ENCODE measurements at places on chromosomes 16 and 17. TPM values are rescaled to one million over a fixed set of nuclear protein-coding genes. Genes with fewer than 3 reads are reported as not detected.

DNA sequence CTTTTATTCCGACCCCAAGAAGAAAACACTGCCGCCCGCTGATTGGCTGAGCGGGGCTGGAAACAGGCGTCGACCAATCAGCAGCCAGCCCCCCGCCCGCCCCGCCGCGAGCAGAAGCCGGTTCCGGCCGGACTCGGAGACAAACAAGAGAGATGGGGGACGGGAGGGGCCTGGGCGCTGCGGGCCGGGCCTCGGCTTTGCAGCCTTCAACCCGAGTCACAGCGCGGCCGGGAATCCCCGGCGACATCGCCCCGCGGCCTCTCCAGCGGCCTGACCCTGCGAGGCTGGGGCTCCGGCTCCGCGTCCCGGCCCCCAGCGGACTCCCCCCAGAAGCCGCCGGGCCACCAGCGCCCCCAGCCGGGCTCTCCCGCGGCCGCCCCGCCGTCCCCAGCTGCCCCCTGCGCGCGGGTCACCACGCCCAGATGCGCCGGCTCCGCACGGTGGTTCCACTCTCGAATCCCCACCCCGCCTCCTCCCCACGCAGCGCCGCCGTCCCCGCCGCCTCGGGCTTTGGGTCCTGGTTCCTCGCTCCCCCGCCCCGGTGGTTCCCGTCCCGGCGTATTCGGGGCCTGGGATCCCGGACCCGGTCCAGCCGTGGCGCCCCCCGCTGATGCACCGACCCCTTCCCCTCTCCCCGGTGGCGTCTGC is 346 bp upstream of the SLC43A2 start:
- H3K4me1 ChIP-seq, result peaks cover 31% of the 10 kb centered on the region
- peak; percentile 98 for DNase-seq

DNA sequence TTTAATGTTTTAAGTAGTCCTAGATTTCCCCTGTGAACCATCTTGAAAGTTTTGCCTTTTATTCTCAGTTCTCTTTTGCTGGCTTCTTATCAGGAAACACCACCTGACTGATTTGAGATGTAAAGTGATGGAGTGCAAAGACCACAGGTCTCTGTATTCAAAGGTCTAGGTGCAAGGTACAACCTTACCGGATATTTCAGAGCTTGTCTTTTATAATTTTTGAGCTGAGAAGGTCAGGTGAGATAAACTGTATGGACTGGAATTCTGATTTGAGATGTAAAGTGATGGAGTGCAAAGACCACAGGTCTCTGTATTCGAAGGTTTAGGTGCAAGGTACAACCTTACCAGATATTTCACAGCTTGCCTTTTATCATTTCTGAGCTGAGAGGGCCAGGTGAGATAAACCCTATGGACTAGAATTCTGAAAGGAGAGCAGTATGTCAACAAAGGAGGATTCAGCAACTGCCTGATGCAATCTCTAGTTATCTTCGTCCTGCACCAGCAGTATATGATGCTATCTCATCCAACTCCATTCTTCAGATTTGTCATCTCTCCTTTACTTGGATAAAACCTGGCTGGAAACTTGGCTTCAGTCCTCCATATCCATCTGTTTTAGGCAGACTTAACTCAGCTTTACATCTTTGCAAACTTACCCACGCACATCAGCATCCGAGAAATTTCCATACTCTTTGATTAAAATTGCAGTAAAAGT is 64.3 kb downstream of the CENPV start:
- H3K4me3 ChIP-seq, result no peak overlapping the region
- no peaks in the 10 kb centered on the region for H3K27me3 ChIP-seq
- H3K27ac ChIP-seq, result peak overlapping the region; percentile 93
- DNase-seq, result no peak

DNA sequence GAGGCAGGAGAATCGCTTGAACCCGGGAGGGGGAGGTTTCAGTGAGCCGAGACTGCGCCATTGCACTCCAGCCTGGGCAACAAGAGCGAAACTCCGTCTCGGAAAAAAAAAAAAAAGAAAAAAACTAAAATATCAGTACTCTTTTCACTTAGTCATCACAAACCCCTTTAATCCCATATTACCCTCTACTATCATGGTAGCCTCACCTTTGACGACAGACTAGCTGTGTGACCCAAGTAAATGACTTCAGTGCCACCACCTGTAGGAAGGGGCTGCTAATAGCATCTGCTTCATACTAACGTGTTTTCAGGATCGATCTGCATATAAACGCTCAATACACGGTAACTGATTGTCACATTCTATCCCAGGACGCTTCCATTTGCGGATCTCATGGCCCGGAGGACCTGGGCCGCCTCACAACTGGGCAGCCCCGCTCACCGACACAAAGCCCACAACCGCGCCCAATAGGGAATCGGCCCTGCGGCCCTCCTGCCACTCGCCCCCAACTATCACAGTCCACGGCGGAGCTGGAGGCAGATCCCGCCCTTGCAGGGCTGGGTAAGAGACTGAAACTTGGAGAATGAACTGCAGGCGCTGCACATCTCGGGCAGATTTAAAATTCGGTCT is 1.1 kb upstream of the ZNF263 start:
- H3K36me3 ChIP-seq, result peaks cover 23% of the 10 kb centered on the region
- H3K27me3 ChIP-seq, result no peaks in the 10 kb centered on the region
- peak overlapping the region; percentile 99 for H3K4me3 ChIP-seq
- peak overlapping the region; percentile 98 for H3K27ac ChIP-seq
- DNase-seq, result no peak

DNA sequence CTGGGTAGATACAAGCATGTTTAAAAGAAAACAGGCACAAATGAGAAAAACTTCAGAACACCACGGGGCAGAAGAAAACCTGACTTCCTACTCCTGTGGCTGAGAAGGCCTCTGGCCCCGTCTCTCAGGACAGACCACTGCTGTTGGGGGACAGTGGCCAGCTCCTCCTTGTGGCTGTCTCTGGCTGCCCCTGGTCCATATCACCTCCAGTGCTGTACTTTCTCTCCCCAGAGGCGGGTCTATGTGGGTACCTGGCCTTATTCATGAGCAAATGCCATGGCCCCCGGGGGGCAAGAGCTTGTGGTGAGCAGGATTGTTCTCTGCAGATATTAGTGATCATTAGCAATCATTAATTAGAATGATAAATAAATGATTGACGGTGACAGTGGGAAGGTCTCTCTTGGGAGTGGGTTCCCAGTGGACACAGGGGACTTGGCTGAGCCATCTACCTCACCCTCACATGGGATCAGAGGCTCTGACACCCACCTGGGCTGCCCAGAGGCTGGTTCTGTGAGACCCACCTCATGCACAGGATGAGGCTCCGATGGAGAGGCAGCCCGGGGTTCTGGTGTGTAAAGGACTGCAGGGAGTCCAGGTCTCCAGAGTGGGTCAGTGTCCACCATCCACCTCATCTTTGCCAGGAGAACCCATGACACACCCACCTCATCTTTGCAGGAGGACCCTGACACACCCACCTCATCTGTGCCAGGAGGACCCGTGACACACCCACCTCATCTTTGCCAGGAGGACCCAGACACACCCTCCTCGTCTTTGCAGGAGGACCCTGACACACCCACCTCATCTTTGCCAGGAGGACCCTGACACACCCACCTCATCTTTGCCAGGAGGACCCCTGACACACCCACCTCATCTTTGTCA is 30.6 kb upstream of the CBFA2T3 start:
- DNase-seq, result no peak
- H3K27me3 ChIP-seq, result peaks cover 80% of the 10 kb centered on the region
- H3K4me1 ChIP-seq, result peaks cover 13% of the 10 kb centered on the region
- no peaks in the 10 kb centered on the region for H3K36me3 ChIP-seq

GRCh38 chr17:29595107-29595942 is 2.4 kb downstream of the ANKRD13B start:
- no peak for DNase-seq
- no peaks in the 10 kb centered on the region for H3K27me3 ChIP-seq

DNA sequence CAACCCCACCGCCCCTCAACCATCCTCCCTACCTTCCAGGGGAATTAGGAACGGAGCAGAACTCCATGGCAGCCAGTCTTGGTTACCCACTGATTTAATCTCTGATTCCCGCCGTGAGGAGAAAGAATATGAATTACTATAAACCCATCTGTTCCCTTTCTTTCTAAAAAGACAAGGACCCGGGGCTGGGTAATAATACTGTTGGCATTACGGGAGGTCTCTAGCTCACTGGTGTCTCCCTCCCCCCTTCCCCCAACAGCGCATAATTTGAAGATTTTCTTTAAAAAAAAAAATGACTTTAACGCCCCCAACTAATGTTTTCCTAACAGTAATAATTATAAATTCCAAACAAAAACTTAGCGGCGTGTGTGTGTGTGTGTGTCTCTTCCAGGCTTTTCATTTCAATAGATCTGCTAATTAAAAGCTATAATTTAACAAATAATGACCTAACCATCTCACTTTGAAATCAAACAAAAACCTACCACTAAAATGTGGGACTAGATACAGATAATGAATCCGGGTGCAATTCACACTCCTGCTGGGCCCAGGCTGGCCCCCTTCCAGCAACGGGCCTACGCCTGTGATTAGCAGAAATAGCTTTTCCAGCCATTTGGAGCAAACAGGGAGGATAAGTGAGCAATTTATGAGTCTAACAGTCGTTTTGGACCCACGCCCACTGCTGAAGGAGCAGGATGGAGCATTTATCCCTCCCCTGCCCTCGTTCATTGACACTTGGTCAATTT is 18.2 kb upstream of the BHLHA9 start:
- DNase-seq, result peak; percentile 78
- no peaks in the 10 kb centered on the region for H3K27me3 ChIP-seq
- peaks cover 16% of the 10 kb centered on the region for H3K4me1 ChIP-seq
- no peak overlapping the region for H3K27ac ChIP-seq
- H3K4me3 ChIP-seq, result no peak overlapping the region
- no peaks in the 10 kb centered on the region for H3K36me3 ChIP-seq

- H3K36me3 ChIP-seq, result no peaks in the 10 kb centered on the region
- H3K4me3 ChIP-seq, result no peak overlapping the region
- DNase-seq, result no peak
- H3K27me3 ChIP-seq, result peaks cover 12% of the 10 kb centered on the region
- peaks cover 6% of the 10 kb centered on the region for H3K4me1 ChIP-seq
- H3K27ac ChIP-seq, result no peak overlapping the region
Observed at GRCh38 chr17:77874303-77875050, 84.0 kb upstream of the TNRC6C start.

- DNase-seq, result peak; percentile 89
- H3K4me1 ChIP-seq, result peaks cover 97% of the 10 kb centered on the region
- peak overlapping the region; percentile 99 for H3K27ac ChIP-seq
- no peaks in the 10 kb centered on the region for H3K27me3 ChIP-seq
- peak overlapping the region; percentile 42 for H3K4me3 ChIP-seq
Observed at GRCh38 chr17:73304971-73305812, 6.6 kb downstream of the CDC42EP4 start.

GRCh38 chr16:49439676-49440075 is 66.1 kb downstream of the C16orf78 start:
- H3K27me3 ChIP-seq, result peaks cover 4% of the 10 kb centered on the region
- no peaks in the 10 kb centered on the region for H3K36me3 ChIP-seq
- DNase-seq, result no peak
- H3K27ac ChIP-seq, result no peak overlapping the region

DNA sequence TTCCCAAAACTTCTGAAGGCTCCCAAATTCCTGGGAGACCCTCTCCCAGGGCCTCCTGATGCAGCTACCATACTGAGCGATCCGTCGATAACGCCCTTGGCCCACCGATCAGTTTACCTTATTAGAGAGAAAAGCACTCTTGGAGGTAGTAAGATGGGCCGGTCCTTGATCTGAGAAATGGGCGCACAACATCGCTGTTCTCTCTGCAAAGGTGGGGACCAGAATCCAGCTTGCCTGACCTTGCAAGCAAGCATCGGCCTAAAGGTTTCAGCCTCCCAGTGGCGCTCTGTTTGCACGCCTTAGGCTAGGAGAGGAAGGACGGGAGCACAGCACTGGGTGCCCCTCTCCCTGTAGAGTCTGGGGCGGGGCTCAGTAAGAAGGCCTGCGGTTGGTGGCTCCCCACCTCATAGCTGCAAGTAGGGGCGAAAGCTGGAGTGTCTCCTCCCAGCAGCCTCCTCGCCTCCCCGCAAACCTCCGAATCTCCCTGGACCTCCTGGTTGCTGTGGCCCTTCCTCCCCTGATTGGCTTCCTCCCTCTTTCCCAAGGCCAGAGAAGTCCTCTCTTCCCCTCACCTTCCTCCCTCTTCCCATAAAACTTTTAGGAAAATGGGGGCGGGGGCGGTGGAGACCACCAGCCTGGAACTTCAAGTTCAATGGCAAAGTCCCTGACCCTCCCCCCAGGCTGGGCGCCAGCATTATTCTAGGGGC is at the start of gene PRAC1:
TSS of gene PRAC1 (minus strand) at position 318 of the 707 bp plus-strand sequence. CDS start at position 192, 126 bp downstream.
- no peak within 1 kb of the TSS for H3K27ac ChIP-seq
- no peak for DNase-seq
- H3K36me3 ChIP-seq, result no peaks in the 10 kb centered on the region

GRCh38 chr17:65292430-65292829 is 155.3 kb downstream of the RGS9 start:
- H3K36me3 ChIP-seq, result no peaks in the 10 kb centered on the region
- no peak overlapping the region for H3K27ac ChIP-seq
- H3K4me3 ChIP-seq, result no peak overlapping the region
- H3K4me1 ChIP-seq, result peaks cover 16% of the 10 kb centered on the region
- DNase-seq, result no peak

DNA sequence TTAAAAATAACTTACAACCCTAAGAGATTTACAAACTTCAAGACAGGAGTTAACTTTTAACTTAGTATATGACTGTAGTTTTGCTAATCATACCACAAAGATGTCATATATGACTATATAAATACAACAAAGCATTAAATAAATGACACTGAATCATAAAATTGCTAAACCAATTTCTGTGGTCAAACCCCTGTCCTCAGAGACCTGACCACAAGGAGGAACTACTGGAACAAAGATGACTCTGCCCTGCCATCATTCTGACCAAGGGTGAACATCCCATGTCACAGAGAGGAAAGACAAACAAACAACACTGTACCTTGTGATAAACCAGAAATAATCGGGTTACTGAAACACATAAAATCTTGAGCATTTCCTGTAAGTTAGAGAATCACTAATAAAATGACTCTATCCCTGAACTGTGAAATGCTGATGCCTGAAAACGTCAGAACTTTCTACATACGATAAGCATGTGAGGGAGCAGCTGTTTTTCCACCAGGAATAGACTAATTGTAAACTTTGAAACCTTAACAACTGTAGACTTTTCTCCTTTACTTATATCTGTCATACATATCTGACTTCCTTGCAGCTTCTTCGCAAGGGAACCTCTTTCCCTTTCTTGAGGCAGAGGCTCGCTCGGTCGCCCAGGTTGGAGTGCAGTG is 47.9 kb downstream of the WDR59 start:
- H3K4me1 ChIP-seq, result no peaks in the 10 kb centered on the region
- no peak overlapping the region for H3K4me3 ChIP-seq
- peaks cover 95% of the 10 kb centered on the region for H3K36me3 ChIP-seq
- no peaks in the 10 kb centered on the region for H3K27me3 ChIP-seq
- H3K27ac ChIP-seq, result no peak overlapping the region

GRCh38 chr17:57484826-57485565 is 228.7 kb downstream of the MSI2 start:
- H3K27me3 ChIP-seq, result no peaks in the 10 kb centered on the region
- peaks cover 5% of the 10 kb centered on the region for H3K4me1 ChIP-seq
- H3K27ac ChIP-seq, result no peak overlapping the region

Gene HSPB9
- not detected for total RNA-seq

Gene ABCA6
- total RNA-seq, result 25.9 TPM

Gene FBF1
- 19.6 TPM for total RNA-seq

Gene CD7
- total RNA-seq, result not detected

Gene VAT1L
- total RNA-seq, result 5.1 TPM
